ENCODE measurements at places on chromosomes 16 and 17.

DNA sequence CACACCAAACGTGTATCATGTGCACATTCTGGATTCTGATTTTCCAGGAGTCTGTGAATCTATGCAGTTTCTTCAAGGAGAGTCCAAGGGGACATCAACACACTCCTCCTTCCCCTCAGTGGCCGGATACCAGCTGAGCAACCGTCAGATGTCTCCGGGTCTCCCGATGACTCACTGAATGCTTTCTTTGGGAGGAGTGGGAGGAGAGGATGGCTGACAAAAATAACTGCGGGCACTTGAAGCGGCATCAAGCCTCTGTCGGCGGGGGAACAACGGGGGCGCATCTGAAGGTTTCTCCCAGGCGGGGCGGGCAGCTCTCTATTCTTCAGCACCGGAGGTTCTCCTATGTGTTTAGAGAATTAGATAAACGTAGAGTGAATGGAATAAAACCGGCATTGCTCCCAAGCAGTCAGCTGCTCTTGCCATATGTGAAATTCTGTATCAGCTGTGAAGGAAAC lies 24.6 kb upstream of the LRRC75A start:
- DNase-seq: no peak

- no peak for DNase-seq
Observed at GRCh38 chr17:52120465-52120864, 38.0 kb downstream of the CA10 start.

GRCh38 chr16:11615748-11616447 lies 29.2 kb upstream of the LITAF start:
- DNase-seq: no peak

DNA sequence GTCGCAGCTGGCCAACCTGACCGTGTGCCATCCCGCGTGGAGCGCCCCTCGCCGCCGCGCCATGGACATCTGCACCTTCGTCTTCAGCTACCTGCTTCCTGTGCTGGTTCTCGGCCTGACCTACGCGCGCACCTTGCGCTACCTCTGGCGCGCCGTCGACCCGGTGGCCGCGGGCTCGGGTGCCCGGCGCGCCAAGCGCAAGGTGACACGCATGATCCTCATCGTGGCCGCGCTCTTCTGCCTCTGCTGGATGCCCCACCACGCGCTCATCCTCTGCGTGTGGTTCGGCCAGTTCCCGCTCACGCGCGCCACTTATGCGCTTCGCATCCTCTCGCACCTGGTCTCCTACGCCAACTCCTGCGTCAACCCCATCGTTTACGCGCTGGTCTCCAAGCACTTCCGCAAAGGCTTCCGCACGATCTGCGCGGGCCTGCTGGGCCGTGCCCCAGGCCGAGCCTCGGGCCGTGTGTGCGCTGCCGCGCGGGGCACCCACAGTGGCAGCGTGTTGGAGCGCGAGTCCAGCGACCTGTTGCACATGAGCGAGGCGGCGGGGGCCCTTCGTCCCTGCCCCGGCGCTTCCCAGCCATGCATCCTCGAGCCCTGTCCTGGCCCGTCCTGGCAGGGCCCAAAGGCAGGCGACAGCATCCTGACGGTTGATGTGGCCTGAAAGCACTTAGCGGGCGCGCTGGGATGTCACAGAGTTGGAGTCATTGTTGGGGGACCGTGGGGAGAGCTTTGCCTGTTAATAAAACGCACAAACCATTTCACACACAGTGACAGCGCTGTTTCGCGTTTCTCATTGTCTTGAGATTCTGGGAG lies 2.0 kb upstream of the ZACN start:
- peak; percentile 59 for DNase-seq

- no peak for DNase-seq
Observed at GRCh38 chr16:60810250-60810649, 1226.0 kb downstream of the CDH8 start.

GRCh38 chr16:11689031-11689840 lies 21.0 kb downstream of the SNN start:
- peak; percentile 46 for DNase-seq

DNA sequence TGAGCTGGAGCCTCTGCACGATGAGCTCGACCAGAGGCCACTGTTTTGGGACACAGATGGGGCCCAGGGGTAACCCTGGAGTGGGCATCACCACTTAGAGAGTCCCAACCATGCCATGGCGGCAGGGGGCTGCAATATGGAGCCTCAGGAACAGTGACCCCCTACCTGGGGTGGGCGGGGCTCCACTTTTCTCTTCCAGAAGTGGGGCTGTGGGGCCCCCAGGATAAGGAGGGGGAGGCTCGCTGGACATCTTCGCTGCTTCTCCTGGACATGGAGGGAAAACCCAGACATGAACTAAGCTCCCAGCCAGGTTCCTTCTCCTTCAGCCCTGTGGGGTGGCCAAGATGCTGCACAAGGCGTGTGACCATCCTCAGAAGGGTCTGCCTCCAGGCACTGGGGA lies 24.7 kb downstream of the CDIP1 start:
- DNase-seq: no peak

GRCh38 chr17:8940866-8941471 lies 24.5 kb downstream of the PIK3R5 start:
- no peak for DNase-seq

- no peak for DNase-seq
Observed at GRCh38 chr17:35142467-35142796, 329 bp upstream of the NLE1 start.

DNA sequence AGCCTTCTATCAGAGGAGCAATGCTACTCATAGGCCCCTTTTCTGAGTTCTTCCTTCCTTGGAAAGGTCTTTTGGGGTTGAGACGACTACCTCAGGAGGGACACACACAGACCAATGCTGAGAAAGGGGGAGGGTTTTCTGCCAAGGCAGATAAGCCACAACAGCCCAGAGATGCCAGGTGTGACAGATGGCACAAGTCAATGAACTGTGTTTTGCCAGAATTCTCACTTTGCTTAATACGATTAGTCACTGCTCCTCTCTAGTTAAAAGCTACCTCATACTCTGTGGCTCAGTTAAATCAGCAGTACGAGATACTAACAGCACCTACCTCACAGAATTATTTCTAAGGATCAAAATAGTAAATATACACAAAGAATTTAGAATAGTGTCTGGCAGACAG lies 8.0 kb downstream of the BRD7 start:
- DNase-seq: no peak

DNA sequence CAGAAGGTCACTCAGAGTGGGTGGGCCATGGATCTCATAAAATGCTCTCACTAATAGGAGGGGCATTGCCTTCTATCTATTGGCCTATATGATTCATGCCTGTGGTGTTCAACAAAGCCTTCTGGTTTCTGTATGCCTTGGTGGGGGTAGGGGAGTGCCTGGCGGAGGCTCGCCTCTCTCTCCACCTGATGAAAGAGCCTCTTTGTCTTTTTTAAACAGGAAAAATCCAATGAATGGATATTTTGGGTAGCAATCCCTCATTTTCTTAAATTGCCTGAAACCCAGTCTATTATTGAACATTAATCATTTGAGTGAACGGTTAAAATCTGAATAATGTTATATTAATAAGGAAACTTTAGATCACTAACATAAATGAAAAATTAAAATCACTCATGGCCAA lies 90.6 kb downstream of the TOX3 start:
- DNase-seq: no peak

All from germinal center (tissue), 1 donor.